Neural crest cell (in vitro differentiated cells): ENCODE measurements at places on chromosomes 13 and 19.

- DNase-seq = no peak
These were observed 10.8 kb downstream of the SOX21 start for GRCh38 chr13:94701313-94702180.

DNA sequence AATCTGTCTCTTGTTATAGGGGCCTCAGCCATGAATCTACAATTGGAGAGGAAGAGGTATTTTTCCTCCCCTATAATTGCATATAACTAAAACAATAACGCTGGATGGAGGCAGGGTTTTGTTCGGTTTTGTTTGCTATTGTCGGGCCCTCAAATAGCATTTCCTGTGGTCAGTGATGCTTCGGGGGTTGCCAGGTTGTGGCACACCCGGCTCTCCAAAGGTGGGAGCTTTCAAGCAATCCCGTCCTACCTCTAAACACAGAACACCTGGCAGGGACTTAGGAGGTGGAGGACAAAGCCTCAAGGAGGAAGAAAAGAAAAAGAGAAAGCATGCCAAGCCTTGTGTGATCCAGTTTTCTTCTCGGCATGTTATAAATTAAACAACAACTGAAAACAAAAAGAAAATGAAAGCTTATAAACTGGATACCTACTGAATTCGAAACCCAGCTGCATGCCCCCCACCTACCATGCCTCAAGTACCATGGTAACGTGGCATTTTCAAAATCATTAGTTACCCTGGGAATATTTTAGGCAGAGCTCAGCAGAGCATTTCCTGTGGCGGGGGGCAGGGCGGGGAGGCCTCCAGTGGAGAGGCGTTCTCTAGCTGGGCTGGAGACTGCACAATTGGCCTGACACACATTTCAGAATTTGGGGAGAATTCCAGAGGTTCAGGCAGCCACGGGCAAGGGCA is 213.8 kb downstream of the DCLK1 start:
- DNase-seq = no peak

- DNase-seq = no peak
These were observed 1.2 kb downstream of the ZSWIM4 start for GRCh38 chr19:13796301-13797057.

DNA sequence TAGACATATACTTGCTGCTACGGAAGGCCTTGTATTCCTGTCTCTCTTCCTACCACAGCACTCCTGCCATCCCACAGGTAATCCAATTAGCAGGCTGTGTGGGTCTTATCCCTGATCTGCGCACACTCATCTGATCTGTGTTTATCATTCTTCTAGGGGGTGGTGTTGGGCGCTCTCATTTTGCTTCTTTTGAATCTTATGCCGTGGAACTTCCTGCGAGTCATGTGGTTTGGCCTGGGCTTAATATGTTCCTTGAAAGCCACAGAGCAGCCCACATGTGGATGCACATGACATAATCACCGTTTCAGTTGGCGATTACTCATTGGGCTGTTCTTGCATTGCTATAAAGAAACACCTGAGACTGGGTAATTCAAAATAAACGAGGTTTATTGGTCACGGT is 7.5 kb downstream of the RASA3 start:
- no peak for DNase-seq

GRCh38 chr13:70107125-70107497 is 515 bp upstream of the ATXN8OS start:
- DNase-seq = no peak

GRCh38 chr13:112213467-112214255 is 146.7 kb downstream of the SOX1 start:
- no peak for DNase-seq

GRCh38 chr19:2613507-2614295 is 88.8 kb downstream of the GNG7 start:
- peak; percentile 45 for DNase-seq

DNA sequence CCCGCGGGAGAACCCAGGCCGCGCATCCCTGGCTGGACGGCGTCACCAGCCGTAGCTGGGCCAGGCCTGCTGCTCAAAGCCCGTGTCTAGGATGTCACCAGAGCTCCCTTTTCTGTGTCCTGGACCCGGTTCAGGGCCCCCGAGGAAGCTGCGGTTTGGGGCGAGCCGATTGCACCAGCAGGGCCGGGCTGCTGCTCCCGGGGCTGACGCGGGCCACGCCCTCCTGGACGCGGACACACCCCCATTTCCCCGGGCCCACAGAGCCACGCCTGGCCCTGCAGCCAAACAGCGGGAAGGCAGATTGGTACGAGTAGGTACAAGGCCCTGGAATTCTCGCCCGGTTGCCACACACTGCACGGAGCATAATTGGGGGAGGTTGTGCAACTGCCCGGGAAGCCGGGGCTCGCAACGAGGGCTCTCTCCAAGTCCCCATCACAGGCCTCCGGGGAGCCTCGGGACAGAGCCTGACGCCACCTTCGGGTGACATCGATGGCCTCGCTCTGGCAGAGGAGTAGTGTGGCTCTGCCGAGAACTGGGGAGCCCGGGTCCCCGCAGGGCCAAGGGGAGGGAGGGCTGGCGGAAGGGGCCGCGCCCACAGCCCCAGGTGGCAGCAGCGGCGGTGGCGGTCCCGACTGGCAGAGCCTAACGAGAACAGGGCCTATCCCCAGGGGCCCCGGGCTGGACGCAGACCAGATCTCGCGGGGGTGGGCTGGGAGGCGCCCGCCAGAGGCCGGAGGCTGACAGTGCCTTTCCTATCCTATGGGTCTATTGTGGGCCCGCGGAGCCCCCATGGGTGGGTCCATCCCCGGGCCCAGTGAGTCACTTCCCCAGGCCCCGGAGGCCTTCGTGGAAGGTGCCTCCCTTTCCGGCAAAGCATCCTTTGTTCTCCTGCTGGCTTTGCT is 23.5 kb downstream of the KCTD15 start:
- DNase-seq = peak; percentile 48

DNA sequence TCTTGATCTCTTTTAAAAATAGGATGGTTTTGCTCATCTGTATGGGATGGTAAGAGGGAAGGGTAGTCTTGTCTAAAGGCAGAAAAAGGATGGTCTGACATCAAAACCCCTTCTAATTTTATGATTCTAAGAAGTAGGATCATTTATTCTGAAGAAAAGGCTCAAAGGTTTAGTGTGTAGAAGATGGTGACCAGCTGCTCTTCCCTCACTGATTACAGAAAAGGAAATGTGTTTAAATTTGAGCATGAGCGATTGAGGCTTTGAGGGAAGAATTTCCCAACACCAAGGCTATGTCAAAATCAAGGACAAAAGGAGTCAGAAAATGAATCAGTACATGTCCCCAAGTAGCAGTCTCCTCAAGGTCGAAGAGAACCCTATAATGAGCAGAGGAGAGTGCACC is 909.8 kb downstream of the EFNB2 start:
- no peak for DNase-seq

DNA sequence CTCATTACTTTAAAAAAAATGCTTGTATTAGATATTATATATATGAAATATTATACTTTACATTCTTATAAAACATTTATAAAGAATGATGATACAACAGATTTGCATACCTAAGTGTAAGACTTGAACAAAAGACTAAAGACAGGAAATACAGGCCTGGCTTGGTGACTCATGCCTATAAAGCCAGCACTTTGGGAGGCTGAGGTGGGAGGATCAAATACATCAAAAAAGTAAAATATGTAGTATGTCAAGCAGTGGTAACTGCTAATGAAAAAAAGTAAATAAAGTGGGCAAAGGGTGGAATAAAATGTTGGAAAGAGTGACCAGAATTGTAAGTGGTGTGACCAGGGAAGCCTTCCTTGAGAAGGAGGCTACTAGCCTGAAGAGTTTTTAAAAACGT is 133.7 kb downstream of the GGACT start:
- no peak for DNase-seq

DNA sequence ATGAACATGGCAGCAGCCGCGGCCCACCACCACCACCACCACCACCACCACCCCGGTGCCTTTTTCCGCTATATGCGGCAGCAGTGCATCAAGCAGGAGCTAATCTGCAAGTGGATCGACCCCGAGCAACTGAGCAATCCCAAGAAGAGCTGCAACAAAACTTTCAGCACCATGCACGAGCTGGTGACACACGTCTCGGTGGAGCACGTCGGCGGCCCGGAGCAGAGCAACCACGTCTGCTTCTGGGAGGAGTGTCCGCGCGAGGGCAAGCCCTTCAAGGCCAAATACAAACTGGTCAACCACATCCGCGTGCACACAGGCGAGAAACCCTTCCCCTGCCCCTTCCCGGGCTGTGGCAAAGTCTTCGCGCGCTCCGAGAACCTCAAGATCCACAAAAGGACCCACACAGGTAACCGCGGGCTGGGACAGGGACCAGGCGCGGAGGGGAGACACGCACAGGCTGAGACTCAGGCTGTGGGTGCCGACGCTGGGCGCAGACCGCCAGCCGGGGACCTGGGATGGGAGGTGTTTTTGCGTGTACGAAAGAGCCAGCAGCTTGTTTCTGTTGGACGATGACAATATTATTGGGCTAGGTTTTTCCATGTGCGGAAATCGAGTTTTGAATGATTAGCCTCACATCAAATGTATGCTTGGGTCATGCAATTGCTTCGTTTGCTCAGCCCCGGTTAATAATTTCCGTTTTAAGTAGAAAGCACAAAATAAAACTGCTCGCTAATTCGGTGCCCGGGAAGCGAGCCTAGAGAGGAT is 1.3 kb downstream of the ZIC2 start:
- DNase-seq = no peak

DNA sequence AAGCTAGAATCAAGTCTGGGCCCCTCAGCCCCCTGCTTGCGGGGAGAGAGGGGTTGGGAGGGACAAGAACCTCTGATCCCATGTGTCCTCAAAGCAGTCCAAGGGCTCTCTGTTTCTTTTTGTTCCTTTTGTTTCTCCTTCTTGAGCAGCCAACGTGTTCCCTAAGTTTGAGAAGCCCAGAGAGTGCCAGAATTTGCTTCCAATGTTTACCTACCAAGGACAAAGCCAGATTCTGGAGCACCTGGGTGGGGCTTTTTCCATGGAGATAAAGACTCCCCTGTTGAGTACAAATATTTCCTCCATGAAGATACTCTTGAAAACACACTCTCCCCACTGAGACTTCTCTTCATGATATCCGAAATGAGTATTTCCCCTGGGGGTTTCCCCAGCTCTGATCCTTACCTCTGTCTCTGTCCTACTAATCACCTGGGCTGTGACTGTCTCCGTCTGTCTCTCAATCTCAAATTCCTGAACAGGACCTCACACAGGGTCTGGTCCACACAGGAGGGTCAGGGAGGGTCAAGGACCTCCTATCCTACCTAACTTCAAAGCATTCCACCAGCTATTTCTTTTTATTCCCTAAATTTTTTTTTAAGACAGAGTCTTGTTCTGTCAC is 27.4 kb downstream of the CD177 start:
- DNase-seq = no peak

- DNase-seq = no peak
These were observed 19.8 kb downstream of the DNM2 start for GRCh38 chr19:10737722-10738121.

GRCh38 chr19:52297601-52298364 is 814 bp downstream of the ZNF480 start:
- DNase-seq = no peak

GRCh38 chr13:34257966-34258365 is 440.0 kb downstream of the RFC3 start:
- DNase-seq = no peak

- DNase-seq = no peak
These were observed 17.9 kb upstream of the C13orf46 start for GRCh38 chr13:113991676-113992179.

GRCh38 chr13:77477299-77477848 is 58.1 kb upstream of the SCEL start:
- DNase-seq = no peak

DNA sequence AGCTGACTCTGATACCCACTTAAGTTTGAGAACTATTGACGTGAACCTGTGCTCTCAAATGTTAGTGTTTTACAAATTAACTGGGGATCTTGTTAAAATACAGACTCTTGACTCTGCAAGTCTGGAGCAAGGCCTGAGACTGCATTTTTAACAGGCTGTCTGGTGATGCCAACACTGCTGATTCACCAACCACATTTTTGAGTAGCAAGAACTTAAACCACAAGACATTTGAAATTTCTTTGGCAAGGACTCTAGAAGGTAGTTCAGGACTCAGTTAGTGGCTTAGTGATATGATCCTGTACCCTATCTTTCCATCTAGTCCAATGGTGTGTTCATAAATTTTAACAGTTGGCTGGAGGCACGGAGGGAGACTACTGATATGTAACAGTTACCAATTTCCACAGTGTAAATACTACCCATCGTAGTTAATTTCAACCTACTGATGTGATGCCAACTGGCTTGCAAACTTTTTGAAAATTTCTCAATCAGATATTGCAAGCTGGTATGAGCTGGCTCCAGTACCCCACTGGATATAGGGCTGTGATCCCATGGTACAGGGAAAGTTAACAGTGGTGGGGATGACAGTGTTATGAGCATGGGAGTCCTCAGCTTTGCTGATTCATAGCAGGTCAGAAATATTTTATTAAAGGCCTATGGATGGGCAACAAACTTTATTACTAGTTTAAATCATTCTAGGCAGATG is 255.1 kb downstream of the TBC1D4 start:
- no peak for DNase-seq

- DNase-seq = no peak
These were observed 78.7 kb downstream of the IPO5 start for GRCh38 chr13:98032168-98032567.

- DNase-seq = no peak
These were observed 20.4 kb downstream of the RBM26 start for GRCh38 chr13:79385694-79386093.

DNA sequence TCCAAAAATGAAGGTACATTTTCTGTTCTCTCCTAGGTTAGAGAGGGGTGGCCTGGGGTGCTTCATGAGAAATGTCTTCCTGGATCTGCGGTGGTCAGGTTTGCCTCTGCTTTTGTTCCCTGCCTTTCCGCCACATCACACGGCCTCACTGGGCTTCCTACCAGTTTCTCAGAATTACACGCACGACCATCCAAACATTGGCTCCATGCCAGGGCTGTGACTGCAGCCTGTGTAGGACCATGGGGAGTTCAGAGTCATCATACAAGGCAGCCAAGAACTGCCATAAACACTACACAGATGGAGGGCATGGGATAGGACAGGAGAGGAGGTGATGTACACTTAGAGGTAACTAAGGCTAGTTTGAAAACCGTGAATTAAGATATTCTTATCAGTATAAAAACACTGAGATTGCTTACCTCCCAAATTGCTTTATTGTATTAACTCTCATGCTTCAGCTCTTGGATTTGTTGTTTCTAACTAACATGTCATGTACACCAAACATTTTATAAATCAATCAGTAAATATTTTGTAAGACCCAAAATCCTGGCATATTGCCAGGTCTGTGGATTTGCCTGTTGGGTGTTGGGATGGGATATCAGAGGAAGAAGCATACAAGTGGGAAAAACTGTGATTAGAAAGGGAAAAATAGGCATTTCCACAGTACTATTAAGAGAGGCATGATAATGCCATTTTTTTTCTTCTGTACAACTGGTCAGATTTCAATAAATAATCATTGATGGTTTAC is 45.2 kb downstream of the CDADC1 start:
- no peak for DNase-seq

GRCh38 chr19:8494158-8494557 is 8.3 kb downstream of the PRAM1 start:
- DNase-seq = no peak

DNA sequence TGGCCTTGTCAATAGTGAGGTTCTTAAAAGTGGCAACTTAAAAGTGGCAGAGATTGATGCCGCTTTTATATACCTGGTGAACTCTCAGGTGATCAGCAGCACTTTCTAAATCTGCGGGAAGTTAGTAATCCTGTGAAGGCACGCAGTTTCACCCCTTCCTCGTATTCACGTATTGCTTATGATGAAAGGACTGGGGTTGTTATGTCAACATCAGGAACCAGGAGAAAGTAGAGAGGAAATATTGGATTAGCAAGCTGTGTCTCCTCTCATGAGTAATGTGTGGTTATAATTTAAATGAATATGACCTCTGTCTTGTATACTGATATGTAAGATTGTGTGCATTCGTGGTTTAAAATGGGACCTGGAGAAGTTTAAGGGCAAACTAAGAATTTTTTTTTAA is 544.6 kb downstream of the SLITRK6 start:
- DNase-seq = no peak
